ENCODE measurements at places on chromosomes 5 and 9.

DNA sequence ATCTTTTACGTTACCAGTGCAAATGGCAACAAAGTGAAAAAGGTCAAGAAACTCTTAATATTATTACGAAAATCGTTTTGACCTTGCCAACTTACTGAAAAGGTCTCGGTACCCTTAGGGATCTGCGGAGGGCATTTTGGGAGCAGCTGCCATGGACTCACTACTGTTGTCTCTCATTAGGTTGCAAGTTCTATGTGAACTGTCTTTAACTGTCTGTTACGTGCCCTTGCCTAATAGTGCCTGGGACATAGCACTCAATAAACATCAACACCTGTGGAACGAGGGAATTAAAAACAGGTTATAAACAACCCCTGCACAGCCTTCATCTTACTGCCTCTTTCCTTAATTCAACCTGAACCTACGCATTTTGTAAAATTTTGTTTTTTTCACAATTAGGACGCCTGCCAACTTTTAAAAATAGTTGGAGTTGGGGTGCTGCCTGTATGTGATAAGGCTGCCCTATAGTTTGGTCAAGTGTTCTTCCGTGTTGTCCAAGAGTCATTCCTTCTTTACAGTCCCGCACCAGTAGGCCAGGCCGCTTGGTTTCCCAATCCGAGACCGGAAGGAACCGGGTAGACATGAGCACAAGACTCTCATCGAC is 527 bp upstream of the SREK1 start:
- DNase-seq: no peak

- DNase-seq: no peak
Observed at GRCh38 chr5:21649969-21650368, 1203.2 kb downstream of the CDH12 start.

DNA sequence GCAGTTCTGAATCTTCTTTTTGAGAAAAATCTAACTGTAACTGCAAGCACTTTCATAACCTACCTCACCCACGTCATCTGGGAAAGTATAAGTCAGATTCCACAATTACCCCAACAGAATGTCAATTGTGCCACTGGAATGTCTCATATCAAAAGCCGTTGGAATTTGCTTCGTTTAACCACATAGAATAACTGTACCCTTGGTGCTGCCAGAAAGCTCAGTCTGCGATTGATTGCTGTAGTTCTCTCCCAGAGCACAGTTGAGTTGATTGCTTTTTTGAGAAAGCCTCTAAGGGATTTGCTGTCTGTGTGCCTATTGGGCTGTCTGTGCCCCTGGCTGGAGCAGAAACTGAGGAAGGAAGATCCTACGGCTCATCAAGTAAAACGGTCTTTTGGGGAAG is 583.6 kb downstream of the TMEM38B start:
- DNase-seq: no peak

GRCh38 chr9:88628811-88629210 is 93.8 kb downstream of the NXNL2 start:
- DNase-seq: peak; percentile 28

DNA sequence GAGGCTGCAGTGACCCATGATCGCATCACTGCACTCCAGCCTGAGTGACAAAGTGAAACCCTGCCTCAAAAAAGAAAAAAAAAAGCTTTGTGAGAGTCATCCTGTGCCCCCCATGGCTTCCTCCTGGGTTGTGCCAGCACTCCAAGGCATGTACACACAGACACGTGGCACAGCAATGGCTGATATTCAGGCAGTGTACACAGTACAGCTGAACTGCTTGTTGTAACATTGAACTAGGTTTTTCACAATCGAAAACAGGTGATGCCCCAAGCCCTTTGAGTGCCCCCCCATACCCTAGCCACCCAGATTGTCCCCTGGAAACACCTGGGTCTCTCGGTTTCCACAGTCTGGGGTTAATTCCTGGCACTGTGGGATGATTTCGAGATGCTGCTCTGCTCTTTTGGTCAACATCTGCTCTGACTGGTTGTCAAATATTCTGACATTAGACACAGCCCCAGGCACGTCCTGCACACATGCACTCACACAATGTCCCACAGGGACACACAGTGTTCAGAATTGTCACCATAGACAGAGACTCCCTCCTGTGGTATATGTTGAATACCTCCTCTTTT is 9.2 kb downstream of the SPINK4 start:
- DNase-seq: no peak

DNA sequence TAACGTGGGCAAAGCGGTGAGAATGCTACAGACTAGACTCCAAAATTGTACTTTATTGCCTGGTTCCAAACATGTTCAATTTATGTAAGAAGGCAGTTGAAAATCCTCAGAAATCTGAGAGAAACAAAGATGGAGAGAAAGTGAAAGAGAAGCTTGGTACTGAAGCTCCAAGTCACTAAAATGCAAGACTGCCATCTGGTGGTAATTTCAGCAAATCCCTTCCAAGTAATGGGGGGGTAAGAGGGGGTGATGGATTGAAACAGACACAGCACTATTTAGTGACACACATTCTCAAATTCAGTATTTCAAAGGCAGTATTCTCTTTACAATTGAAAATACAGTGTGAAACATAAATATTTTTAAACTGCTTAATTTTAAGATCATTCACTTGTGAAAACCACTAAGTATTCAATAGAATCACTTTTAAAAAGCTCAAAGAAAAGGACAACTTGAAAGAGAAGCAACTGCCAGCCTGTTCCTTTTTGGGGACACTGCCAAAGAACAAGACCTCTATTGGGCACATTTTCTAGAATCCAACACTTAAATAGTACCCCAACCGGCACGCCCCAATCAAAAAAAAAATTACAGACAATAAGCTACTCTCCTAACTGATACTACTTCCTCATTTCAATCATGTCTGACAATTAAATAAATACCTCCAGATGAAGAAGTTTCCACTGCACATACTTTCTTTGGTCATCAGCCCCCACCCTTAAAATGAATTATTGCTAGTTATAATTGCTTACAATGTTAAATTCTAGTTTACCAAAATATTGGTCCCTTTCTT is 131.5 kb downstream of the AGTPBP1 start:
- peak; percentile 73 for DNase-seq

DNA sequence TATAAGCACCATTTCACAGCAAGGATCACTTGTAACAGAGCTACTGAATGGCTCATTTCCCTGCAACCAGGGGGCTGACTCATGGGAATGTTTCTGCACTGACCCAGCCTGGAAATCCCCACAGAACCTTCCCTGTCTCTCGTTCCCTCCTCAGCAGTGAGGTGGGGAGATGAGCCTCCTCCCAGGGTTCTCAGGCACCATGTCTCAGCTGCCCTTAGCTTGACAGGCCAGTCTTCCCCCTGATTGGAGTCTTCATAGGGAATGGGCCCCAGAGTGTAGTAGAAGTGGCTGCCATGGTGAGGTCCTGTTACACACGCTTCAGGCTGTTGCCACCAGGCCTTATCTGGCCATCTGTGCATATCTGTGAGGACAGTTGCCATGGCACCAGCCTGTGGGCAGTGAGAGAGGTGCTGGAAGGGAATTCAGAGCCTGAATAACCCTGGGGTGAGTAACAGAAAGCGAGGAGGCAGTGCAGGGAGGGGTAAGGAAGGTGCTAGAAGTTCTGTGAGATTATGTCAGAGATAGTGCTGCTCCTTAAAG is 324.4 kb downstream of the ENC1 start:
- DNase-seq: peak; percentile 66

DNA sequence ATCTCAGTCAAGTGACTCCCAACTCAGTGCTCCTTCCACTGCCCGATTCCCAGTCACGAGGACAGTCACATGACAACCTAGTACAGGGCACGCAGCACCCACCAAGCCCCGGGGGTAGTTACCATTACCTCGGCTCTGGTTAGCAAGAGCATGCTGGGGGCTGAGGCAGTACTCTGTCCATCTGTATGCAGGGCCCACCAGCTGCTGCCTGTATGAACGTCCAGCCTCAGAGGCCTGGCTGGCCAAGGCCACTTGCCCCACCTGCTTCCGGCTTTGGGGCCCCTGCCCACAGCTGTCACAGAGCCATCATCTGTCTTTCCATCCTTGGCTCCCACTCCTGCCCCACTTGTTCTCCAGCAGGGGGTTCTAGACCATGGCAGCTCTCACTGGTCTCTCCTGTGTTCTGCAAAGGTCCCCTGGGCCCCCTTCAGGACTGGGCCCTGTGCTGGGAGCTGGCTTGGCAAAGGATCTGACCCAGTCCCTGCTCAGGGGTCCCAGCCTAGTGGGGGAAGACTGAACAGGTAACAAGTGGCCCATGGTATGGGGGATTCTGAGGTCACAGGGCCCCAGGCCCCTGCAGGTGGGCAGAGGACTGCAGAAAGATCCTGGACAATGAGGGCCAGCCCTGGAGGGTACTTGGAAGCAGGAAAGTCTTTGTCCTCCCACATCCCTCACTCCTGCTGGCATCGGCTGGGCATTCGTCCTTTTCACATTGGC is 3.3 kb downstream of the RPL35 start:
- DNase-seq: no peak

- DNase-seq: no peak
Observed at GRCh38 chr9:20302197-20302596, 320.1 kb downstream of the MLLT3 start.

DNA sequence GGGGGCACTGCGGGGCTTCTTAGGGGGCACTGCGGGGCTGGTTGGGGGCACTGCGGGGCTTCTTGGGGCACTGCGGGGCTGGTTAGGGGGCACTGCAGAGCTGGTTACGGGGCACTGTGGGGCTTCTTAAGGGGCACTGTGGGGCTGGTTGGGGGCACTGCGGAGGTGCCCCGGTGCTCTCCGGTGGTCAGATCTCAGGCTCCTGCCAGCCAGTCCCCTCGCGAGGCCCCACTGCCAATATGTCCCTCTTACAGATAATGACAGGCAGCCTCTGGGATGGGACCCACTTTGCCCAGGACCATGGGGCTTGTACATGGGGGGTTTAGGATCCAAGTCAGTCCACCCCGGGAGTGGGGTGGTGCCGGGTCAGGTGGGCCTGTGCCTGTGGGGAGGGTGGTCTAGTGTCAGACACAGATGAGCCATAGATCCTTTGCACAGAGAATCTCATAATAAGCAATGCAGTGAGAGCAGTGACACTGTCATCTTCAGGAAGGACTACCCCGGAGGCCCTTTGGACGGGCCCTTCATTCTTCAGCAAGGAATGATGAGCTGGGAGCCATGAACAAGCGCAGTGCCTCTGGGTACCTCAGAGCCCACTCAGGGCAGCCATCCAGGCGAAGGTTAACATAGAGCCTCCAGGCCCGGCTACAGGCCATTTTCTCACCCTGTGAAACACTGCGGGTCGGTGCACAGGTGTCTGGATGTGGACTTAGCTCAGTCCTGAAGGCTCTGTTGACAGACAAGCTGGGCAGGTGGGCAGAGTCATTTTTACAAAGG is 38.2 kb downstream of the COL5A1 start:
- DNase-seq: no peak

DNA sequence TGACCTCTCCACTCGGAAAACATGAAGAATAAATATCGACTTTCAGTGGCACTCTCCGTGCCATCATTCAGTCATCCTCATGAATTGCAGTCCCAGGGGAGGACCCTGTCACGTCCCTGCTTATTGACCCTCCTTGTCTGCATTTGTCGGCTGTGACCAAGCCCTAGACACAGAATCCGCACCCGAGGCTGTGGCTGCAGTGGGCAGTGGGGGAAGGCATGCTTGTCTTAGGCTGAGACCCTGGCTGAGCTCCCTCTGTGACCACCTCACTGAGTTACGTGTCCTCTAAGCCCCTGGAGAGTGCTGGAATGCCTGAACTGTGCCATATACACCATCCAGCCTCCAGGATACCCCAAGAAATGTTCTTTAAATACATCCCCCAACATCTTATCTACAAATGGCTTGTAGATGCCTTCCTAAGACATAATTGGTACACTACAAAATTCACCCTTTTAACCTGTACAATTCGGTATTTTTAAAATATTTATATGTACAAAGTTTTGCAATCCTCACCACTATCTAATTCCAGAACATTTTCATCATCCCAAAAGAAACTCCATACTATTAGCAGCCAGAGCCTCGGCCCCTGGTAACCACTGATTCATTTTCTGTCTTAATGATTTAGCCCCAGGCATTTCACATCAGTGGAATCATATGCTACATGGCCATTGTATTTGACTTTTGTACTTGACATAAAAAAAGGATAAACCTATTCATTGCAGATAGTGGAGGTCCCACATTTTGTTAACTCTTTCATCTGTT is 80.8 kb upstream of the ICE1 start:
- peak; percentile 21 for DNase-seq

DNA sequence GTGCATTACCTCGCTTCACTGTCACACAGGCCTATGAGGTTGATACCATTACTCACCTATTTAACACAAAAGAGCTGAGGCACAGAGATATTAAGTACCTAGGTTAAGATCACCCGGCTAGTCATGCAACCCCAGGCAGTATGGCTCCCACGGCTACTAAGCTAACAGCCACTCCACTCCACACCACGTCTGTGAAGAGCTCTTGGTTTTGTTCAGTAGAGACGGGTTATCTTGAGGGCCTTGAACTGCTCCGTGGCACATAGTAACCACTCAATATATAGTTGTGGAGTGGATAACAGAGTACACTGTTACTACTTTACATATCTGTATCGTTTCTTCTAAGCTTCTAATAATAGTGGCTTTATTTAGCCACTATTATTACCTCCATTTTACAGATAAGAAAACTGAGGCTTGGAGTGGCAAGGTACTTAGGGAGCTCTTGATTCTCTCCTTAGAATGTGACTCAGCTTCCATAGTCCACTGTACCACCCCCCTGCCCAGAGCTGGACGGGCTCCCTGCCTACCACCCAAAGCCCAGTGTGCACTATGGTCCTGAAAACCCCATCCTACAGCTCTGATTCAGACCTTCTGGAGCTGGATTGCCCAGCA is 1.0 kb upstream of the CORO2A start:
- DNase-seq: no peak

DNA sequence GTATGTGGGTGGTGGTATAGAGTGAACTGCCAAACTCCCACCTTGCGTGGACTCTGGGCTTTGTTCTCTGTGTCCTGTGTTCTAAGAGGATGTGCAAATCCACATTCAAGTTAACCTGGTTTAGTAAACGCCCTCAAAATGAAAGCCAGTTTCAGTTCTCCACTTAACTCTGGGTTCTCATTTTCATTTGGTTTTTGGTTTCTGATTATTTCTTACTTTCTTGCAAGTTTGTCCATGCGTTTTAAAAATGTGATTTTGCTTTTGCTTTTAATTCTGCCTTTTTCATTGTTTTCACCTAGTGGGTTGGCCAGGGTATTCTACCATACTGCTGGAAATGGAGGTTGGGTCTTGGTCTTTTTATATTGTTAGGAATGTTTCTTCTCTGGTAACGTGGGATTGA is 38.2 kb downstream of the GALNT10 start:
- DNase-seq: no peak
